Colonic mucosa (tissue), 4 donors: ENCODE measurements at places on chromosomes 13 and 19. TPM values are rescaled to one million over a fixed set of nuclear protein-coding genes. Genes with fewer than 3 reads are reported as not detected.

The SMG9 gene
- 66.6 TPM for total RNA-seq

The ZNF530 gene
- total RNA-seq, result 4.1 TPM

The CELF5 gene
- total RNA-seq, result 0.42 TPM

The ANGPTL4 gene
- 7.7 TPM for total RNA-seq

The ZNF560 gene
- not detected for total RNA-seq

The CCL25 gene
- total RNA-seq, result not detected

The IL12RB1 gene
- total RNA-seq, result 1.1 TPM

The PRSS57 gene
- total RNA-seq, result not detected

The CADM4 gene
- 5.8 TPM for total RNA-seq

The TTC9B gene
- 0.69 TPM for total RNA-seq

The KCNK6 gene
- total RNA-seq, result 19.8 TPM

The CNN1 gene
- total RNA-seq, result 10.7 TPM

The KLK15 gene
- total RNA-seq, result 3.6 TPM

The SLC17A7 gene
- 0.25 TPM for total RNA-seq
